Left cardiac atrium (tissue), 4 donors: ENCODE measurements at places on chromosomes 7 and 10.
A peak's percentile ranks its signal among the peaks of the same experiment; 100 is the strongest.

GRCh38 chr7:86773309-86773708, 129.6 kb downstream of the GRM3 start:
- no peak for DNase-seq

- no peak for DNase-seq
These were observed 211.6 kb downstream of the INHBA start for GRCh38 chr7:41491308-41491707.

DNA sequence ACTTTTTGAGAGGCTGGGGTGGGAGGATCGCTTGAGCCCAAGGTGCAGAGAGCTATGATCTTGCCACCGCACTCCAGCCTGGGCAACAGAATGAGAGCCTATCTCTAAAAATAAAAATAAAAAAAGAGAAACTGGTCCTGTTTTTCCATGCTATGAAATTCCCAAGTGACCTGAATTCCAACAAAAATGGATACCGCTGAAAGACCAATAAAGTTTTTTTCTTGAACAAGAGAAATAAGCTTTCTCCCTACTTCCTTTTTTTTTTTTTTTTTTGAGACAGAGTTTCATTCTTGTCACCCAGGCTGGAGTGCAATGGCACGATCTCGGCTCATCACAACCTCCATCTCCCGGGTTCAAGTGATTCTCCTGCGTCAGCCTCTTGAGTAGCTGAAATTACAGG, 12.5 kb upstream of the SEPHS1 start:
- DNase-seq = no peak

DNA sequence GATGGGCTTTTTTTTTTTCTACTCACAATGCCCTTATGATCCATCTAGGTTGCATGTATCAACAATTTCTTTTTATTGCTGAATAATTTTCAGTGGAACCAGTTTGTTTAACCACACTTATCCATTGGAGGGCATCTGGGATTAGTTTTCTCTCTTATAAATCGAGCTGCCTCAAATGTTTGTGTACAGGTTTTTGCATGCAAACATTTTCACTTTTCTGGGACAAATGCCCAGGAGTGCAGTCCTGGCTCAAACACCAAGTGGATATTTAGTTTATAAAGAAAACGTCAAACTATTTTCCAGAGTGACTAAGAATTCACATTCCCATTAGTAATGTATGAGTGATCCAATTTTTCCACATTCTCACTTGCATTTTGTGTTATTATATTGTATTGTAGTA, 313.4 kb downstream of the CXCL12 start:
- no peak for DNase-seq

DNA sequence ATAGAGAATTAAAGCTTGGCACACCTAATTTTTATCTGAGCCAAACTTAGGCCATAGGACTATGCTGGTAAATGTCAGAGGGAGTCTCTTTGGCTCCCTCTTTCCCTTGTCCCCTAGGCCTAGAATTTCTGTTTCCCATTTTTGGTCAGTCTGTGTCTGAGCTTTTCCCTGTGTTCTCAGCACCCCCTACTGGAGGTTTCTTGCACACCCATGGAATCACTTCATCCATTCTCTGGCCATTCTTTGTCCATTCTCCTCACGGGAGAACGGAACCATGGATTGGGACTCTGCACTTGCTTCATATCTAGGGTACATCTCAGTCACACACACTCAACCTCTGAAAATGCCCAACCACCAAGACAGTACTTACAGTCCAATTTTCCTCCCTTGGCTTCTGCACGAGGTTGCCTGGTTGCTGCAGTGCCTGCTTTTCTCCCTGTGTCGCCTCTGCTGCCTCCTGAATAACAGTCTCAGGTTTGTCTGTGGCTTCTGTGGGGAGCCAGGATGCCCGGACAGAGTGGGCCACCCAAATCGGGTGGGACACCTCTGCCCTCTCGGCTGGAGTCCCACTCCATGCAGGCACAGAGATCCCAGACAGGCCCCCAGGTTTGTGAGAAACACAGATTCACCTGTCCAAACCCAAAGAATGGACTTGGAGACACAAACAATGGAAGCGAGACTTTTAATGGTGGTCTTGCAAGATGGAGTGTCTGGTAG, 35.1 kb upstream of the DNAH11 start:
- DNase-seq = no peak

- DNase-seq = no peak
These were observed 21.0 kb downstream of the BLNK start for GRCh38 chr10:96250349-96250748.

DNA sequence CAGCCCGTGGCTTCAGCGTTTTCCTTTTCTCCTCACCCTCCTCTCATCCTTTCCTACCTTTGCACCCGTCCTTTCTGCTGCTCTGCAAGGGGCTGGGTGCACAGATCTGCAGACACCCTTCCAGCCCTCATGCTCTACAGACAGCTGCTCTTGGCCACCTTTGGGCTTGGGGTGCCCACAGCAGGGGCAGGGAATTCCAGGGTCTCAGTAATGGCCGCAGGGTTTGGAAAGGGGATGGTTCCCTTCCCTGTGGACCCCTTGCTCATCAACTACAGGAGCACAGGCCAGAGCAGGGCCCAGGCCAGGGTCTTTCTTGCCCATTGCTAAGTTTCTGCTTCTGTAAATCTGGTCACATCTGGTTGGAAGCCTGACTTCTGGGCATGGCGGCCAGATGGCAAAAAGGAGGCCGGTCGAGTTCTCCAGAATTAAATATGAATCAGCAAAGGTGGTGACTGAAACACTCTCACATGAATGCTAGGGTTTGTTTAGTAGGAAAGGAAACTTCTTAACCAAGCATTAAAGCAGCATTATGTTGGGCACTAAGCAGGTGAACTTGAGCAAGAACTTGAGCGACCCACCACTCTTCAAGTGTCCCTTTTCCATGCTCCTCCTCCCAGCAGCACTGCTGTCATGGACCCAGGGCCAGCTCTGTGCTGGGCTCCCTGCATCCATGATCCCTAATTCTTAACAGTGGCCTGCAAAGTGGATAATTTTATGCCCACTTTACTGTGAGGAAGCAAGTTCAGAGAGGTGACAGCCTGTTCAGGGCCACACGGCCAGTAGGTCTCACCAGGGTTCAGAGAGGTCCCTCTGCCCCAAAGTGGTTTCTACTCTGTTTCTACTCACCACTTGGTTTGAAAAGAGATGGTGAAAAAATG, 1.5 kb downstream of the ECHDC3 start:
- DNase-seq = no peak

DNA sequence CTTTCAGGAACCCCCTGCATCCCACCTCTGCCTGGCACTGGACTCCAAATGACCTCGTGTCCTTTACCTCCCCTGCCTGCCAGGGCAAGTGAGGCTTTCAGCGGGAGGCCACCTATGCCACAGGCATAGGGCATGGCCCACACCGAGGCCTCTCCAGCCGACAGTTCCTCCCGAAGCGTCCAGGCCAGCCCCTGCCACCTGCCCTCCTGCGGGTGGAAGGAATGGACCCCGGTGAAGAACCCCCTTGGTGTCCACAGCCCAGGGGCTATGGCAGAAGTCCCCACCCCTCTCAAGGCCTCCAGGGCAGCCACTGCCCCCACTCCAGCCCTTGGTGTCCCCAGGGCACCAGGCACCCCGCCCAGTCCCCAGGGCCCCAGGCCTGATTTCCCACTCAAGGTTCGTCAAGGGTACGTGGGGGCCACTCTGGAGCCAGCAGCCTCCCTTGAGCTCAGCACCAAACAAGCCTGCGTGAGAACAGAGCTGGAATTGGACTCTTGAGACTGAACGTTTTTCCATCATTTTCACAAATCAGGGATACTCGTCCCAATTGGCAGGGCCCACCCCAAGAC, 3.1 kb downstream of the FUOM start:
- DNase-seq = no peak

GRCh38 chr10:86049442-86049841, 317.2 kb downstream of the GRID1 start:
- no peak for DNase-seq

- peak; percentile 17 for DNase-seq
These were observed 35.6 kb downstream of the PLAC9 start for GRCh38 chr10:80168162-80168511.

DNA sequence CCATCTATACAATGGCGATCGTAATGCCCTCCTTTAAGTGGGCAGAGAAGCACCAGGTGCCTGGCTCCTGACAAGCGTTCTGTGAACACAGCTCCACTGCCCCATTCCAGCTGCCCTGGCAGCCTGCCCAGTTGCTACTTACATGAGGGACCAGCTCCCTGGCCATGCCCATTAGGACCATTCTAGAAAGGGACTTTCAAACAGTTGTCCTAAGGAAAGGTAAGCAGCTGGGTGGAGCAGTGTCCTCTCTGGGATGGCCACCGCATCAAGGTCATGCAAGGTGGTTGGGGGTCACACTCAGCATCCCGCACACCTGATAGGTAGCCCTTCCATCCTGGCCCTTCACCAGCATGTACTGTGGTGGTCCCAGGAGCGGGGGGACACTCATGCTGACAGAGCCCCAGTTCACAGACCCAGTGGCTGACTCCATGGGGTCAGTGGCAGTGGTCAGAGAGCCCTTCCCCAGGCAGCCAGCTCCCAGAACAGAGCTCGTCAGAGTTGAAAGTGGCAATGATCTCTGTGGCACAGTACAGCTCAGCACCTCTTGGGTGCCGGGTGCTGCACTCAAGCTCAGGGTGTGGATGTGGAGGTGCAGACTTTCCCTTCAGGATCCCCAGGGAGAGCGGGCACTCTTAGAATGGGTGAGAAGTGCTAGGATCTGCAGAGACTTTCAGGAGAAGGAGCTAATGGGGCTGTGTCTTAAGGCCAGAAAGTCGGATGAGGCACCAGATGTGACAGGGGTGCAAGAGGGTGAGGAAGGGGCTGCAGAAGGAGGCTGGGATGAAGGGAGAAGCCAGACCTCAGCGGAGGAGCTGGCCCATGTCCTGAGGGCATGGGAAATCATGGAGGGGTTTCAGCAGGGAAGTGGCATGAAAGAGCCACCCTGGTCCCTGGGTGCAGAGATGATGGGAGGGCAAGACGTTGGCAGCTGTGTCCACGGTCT, 10.9 kb downstream of the MMRN2 start:
- peak; percentile 74 for DNase-seq

DNA sequence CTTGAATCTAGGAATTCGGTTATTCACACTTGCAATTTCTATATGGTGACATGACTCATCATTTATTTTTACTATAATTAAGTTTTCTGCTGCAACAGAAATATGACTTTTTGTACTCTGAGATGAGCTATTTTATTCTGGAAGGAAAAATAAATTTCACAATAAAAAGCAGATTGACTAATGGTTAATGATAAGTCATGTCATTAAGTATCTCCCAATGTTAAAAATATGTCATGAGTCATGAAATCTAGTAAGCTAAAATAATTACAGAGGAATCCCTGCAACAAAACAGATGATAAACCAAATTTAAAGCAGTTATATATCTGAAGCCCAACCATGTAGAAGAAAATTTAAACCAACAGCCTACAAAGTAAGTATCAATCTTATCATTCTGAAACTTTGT, 149.2 kb downstream of the CACNA2D1 start:
- DNase-seq = no peak

DNA sequence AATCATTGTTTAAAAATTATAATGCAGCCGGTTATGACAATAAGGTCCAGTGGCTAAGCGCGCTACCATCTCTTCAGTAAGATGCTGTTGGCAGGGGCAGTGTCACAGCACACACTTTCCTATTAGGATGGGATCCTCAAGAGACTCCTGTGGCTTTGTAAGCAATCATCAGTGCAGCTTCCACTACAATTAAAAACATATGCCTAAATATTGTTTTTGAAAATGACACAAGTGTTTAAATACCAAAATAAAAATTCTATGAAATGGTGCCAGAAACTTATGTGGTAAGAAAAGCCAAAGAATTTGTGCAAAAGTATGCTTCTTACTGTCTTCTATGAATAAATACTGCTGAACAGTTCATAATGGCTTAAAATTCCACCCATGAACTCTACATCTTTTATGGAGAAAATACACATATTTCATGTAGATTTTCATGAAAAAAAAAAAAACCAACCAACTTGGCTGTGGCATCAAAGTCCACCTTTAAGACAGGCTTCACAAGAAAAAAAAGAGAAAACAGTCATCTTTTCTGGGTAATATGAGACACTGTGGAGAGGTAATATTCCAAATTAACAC, 132.8 kb downstream of the SEMA3C start:
- no peak for DNase-seq

- no peak for DNase-seq
These were observed 11.5 kb upstream of the TES start for GRCh38 chr7:116198748-116199410.

- DNase-seq = no peak
These were observed 1.5 kb upstream of the HECW1 start for GRCh38 chr7:43110791-43111535.

DNA sequence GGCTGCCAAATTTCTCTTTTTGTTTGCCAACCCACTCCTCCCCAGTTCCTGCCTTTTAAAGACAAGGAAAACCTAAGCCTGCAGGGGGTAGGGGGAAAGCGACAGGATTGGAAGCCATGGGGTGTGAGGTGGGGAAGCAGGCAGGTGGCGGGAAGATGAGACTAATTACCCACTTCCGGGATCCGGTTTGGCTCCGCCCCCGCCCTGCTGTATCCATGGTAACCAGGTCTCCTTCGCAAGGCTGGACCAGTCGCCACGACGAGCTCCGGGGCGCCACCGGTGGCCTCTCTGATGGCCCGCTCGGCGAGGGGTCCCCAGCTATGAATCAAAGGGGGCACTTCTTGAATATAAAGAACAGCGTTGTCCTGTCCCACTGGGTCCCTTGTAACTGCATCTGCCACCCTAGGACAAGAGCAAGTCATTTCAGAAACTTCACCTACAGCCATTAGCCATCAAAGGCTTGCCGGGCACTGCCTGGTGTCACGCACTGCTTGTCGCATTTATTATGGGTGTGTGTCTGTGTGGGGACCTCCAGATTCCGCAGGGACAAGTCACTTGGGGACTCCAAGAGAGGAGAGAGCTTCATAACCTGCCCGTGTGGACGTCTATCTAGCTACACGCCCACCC, 55.4 kb upstream of the LMTK2 start:
- no peak for DNase-seq

DNA sequence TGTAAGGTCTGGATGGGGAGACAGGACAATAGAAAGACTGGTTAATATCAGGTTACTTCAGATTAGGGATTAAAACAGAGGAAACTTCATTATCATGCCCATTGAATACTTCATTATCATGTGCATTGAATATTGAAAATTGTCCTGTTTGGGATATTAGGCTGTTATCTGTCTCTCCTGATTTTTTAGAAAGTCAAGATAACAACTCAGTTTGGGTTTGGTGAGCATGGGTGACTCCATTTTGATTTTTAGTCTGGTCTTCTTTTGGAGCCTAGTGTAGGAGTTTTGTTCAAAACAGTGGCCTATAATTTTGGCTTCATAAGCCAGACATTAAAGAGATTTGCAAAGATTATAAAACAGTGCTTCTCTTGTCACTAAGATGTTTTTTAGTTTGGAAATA, 95.5 kb downstream of the ADK start:
- no peak for DNase-seq

DNA sequence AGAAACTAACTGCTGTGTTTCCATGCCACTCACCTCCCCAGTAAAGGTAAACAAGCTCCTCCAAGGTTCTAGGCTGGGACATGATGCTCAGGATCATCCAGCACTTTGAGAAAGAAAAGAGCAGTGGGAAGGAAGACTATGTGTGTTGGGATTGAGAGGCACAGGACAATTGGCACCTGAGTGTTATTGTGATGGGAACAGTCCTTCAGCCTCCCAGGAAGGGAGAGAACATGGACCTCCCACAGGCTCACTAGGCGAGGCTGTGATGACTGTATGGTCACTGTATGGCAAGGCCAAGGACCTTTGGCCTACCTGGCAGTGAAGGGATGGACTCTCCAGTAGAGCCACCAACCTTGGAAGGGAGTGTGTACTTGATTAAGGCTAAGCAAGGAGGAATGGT, 123.2 kb upstream of the UNC5B start:
- DNase-seq = no peak
